ENCODE measurements at places on chromosomes 2 and 18.

DNA sequence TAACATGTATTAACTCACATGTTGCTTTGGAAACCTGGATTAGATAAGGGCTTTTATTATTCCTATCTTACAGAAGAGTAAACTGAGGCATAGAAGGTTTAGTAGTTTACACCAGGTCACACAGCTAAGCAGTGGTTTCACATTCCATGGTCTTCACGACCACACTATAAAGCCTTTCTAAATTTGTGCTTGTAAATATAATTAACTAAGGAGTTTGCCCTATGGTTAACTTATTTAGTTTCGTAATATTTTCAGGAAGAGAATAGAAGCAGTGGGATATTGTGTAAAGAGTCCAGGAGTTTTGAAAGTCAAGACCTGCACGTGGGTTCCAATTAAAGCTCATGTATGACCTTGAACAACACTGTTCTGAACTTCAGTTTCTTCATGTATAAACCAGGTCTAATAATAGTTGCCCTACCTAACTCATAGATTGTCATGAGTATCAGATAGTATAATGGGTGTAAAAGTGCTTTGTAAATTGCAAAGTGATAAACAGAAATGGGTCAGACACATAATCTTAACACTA, 19.5 kb upstream of the SOS1 start:
- no peak for DNase-seq

- DNase-seq: no peak
These were observed 22.3 kb upstream of the ORC2 start for GRCh38 chr2:200985799-200986198.

- no peak for DNase-seq
These were observed 1367.7 kb upstream of the CELF4 start for GRCh38 chr18:38933322-38933721.

- DNase-seq: no peak
These were observed 13.6 kb upstream of the CYP27C1 start for GRCh38 chr2:127233710-127234109.

- DNase-seq: no peak
These were observed 18.1 kb downstream of the CPSF3 start for GRCh38 chr2:9441556-9441955.

DNA sequence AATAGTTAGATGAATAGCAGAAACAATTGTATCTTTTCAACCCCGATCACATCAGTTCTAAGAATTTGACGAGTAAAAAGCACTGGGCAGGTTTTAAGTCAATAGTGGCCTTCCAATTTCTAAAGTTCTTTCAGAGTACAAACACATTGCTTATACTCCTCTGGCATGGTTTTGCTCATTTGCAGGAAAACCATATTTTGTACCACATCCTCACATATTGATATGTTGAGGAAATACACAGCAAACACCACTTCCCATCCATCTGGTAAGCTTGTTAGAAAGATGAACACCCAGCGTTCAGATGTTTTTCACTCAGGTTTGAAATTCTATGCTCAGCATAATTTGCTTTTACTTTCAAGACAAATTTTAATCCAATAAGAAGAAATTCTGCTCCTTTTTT, 344.6 kb upstream of the ACVR2A start:
- no peak for DNase-seq
